ENCODE measurements at places on chromosomes 11 and 22. TPM values are rescaled to one million over a fixed set of nuclear protein-coding genes. Genes with fewer than 3 reads are reported as not detected.

Gene ZNRD2
- total RNA-seq: 27.2 TPM

Gene NCR3LG1
- total RNA-seq: 4.6 TPM

Gene BSX
- total RNA-seq: not detected

Gene OVOL1
- total RNA-seq: not detected

Gene MTMR2
- 31.9 TPM for total RNA-seq

Gene TBX10
- not detected for total RNA-seq

Gene NADSYN1
- total RNA-seq: 50.9 TPM

Gene MS4A3
- total RNA-seq: not detected

Gene CD3G
- not detected for total RNA-seq

Gene DDIAS
- 14.3 TPM for total RNA-seq
